ENCODE measurements at places on chromosomes 6 and 20.
A peak's percentile ranks its signal among the peaks of the same experiment; 100 is the strongest.

GRCh38 chr6:170003451-170004160 lies 252.2 kb downstream of the ERMARD start:
- DNase-seq = no peak

GRCh38 chr6:33692078-33692759 lies 19.3 kb downstream of the UQCC2 start:
- DNase-seq = no peak

- DNase-seq = no peak
These were observed 204.3 kb upstream of the CST7 start for GRCh38 chr20:24744747-24745146.

GRCh38 chr20:47821481-47822100 lies 36.3 kb upstream of the SULF2 start:
- no peak for DNase-seq

- no peak for DNase-seq
These were observed 150.5 kb upstream of the PRSS16 start for GRCh38 chr6:27096834-27097511.

- no peak for DNase-seq
These were observed 114.4 kb upstream of the SLC22A23 start for GRCh38 chr6:3571250-3571681.

- no peak for DNase-seq
These were observed 71.8 kb upstream of the TMEM181 start for GRCh38 chr6:158488065-158488464.

DNA sequence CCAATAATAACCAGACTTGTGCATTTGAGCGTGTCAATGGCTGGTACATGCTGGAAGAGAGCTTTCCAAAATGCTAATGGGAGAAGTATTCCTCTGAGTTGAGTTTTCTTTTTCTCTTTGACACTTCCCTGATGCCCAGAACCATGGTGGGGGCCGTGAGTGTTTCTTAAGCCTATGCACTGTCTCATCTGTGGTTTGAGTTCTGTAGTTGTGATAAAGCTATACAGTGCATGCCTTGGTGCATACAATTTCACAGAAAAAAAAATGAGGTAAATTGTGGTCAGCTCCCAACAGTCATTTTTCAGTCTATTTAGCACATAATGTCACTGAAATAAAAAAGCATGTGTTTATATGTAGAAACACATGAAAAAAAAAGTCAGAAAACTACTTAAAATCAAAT lies 204.8 kb downstream of the HDGFL1 start:
- DNase-seq = no peak

DNA sequence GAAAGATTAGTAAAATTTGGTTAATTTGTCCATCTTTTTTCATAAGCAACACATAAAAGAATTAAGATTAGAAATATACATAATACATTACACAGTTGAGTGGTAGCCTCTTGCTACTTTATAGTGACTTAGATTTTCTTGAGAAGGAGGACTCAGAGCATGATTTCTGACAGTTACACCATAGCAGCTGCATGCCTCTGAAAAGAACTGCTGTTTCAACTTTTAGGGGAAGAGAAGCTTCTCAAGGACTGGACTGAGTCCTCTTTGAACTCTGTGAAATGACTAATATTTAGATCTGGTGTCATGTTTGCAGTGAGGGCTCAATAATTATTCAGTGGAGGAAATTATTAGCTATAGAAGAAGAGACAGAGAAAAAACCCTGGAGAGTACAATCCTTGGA lies 272.5 kb downstream of the BTBD9 start:
- no peak for DNase-seq

DNA sequence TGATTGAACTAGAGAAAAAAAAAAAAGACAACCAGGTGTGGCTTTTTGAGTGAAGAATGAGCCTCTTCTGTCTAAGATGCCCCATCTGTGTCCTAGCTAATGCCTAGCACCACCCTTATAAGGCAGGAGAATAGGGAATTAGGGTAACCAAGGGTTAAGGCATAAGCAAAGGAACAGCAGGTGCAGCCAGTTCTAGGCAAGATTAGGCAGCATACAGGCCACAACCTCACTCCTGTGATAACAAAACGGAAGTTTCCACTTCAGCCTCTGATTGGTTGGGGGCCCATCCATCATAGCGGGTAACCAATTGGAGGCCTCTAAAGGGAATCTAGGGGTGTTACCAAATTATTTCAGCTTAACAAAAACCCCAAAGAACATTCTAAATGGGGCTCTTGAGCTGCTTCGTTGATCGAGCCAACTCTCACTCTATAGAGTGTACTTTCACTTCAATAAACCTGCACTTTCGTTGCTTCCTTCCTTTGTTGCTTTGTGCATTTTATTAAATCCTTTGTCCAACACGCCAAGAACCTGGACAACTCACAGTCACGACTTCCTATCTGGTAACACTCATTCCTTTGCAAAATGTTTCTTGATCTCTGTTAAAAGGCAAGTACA lies 61.9 kb upstream of the TAGAP start:
- peak; percentile 76 for DNase-seq

- DNase-seq = no peak
These were observed 8.9 kb downstream of the MANBAL start for GRCh38 chr20:37298190-37298939.

- no peak for DNase-seq
These were observed 16.6 kb downstream of the SMOC2 start for GRCh38 chr6:168457653-168457934.

DNA sequence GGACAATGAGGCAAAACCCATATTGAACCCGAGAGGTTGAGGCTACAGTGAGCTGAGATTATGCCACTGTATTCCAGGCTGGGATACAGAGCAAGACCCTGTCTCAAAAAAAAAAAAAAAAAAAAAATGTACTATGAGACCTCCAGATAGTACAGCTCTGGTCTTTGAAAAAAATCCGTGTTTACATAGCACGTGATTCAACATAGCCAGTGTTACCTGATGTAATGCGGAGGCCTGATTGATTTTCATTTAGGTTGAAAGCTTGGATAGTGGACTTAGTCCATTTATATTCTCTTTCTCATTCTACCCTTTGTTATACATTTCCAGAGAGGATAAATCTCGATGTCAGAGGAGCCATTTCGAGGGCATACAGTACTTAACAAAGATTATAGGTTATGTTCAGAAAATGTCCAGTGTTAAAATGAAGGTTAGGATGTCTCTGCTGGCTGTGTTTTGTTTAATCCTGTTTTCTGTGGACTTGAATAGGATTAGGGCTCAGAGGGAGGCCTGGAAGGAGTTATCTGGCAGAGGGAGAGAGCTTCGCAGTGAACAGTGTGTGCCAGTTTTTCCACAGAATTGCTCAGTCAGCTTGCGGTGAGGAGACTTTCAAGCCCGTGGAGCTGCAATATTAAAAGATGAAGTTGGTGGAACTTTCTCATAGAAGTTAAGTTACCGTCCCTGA lies 33.9 kb upstream of the BCLAF1 start:
- no peak for DNase-seq

DNA sequence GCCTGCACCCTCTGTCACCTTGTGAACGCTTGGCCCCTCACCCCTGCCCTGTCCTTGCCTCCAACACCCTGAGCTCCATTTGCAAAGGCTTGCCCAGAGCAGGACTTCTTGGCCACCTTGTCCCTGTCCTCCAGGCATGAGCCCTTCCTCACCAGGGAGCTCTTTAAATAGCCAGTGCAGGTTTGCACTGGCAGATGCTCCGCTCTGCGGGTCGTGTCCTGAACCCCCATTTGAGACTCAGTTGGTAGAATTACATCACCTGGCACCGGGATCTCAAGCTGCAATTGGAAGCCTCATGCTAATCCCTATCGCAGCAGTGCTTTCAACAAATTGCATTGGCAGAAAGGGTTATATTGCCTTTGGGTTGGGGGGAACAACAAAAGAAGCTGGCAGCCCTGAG lies 85.9 kb downstream of the TRMT6 start:
- no peak for DNase-seq

GRCh38 chr6:155580904-155581303 lies 125.3 kb upstream of the NOX3 start:
- DNase-seq = no peak

DNA sequence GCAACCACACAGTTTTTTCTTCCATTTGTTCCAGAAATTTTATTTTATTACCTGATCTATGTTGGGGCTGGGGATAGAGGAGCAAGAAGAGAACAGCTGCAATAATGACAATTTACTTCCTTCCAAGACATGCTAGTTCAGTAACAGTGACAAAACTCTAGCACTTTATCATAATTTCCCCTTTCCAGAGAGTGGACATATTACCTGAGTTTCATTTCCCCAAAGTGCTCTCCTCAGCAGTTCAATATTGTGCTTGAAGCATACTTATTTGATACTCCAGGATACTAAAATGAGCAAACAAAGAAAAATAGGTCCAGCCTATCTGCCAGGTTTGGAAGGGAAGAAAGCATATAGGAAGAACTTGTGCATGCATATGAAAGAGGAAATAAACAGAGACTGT lies 157.7 kb downstream of the ID4 start:
- DNase-seq = no peak

DNA sequence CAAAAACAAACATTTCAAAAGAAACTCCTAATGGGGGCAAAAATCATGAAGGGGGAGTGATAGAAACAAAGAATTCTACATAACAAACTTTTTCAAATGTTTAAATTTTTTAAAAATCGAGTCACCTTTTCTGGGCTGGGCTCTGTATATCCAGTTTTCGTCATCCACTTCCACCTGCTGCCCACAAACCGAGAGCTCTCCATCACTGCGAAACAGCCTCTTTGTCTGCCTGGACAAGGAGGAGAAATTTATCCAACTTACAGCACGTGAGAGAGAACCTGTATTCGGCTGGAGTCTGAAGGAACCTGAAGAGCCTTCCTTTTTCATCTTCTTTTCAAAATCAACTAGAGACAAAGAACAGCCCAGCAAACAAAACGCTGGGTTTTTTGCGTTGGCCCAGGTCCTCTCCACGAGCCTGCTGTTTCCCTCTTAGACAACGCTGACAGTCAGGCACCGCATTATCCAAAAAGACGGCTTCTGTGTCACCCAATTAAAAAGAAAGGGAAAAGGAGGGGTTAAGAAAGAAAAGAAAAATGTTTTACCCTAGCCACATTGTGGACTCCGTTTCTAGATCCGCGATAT lies 72.4 kb upstream of the NHSL1 start:
- DNase-seq = no peak
